AG10803 (cell line): ENCODE measurements at places on chromosomes 12 and 14.

GRCh38 chr14:105469456-105470349 is 4.9 kb upstream of the CRIP2 start:
- DNase-seq, result no peak

- no peak for DNase-seq
Observed at GRCh38 chr12:14191612-14192011, 173.9 kb upstream of the ATF7IP start.

- peak; percentile 82 for DNase-seq
Observed at GRCh38 chr12:57744194-57744776, 554 bp upstream of the TSPAN31 start.

GRCh38 chr12:108519558-108519957 is 4.5 kb downstream of the FICD start:
- no peak for DNase-seq

DNA sequence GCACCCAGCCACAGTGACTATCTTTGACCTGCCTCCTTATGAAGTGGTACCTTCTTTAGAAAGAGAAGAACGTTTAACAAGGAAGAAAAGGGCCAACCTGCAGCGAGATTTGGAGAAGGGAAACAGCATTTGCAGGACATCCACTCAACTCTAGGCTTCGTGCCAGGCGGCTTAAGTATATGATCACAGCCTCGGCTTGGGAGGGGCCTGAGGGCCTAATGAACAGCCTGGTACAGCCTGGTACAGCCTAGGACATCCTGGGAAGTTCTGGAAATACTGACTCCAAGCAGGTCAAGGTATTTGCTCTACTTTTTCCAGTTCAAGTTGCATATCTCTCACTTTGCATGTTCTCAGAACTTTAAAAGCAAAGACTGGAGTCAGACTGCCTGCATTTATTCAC is 16.1 kb downstream of the HCAR2 start:
- DNase-seq, result peak; percentile 3

DNA sequence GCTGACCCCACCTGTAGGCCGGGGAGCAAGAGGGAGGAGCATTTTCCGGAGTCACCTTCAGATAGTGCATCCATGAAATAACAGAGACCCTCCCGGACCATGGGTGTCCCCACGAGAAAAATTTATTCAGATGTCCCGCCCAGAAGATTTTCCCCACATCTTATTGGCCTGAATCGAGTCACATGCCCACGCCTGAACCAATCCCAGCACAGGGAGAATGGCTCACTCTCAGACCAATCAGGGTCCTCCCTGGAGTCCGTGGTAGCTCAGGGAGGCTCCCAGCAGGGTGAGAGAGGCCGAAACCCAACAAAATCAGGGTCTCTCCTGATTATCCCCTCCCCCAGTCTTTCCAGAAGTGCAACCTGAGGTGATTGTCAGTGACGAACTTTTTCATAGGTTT is 16.4 kb upstream of the NCOR2 start:
- DNase-seq, result no peak

- no peak for DNase-seq
Observed at GRCh38 chr14:105952222-105952621, 425.8 kb downstream of the TMEM121 start.

- DNase-seq, result no peak
Observed at GRCh38 chr12:122501489-122501989, 807 bp upstream of the ZCCHC8 start.

- peak; percentile 85 for DNase-seq
Observed at GRCh38 chr14:32073537-32074189, 3.4 kb upstream of the ARHGAP5 start.
